ENCODE measurements at places on chromosomes 6 and 20.
A peak's percentile ranks its signal among the peaks of the same experiment; 100 is the strongest.

DNA sequence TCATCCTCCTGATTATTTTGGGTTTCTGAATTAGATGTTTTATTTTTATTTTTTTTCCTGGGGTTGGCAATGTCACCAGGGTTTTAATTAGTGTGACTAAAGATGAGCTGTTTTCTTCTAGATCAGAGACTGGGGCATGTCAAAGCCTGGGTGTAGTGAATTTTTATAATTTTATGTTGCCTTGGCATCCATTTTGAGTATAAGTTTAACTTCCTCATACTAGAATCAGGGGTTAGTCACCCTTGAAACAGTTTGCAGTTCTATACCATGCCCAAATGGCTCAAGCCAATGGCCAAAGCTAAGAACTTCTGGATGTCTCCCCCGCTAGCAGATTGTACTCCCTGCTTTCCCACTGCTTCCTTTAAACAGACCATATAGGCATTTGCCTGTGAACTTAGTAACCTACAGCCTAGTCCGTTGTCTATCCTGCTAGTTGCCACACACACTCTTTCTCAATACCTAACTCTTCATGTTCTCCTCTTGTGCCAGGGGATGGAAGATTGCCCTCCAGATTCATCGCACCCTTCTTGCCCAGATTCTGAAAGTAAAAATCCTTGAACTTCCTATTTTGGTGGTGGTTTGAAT lies 54.5 kb downstream of the KIAA0408 start:
- no peak for DNase-seq

GRCh38 chr20:57250607-57251343 lies 15.7 kb downstream of the BMP7 start:
- DNase-seq: no peak

DNA sequence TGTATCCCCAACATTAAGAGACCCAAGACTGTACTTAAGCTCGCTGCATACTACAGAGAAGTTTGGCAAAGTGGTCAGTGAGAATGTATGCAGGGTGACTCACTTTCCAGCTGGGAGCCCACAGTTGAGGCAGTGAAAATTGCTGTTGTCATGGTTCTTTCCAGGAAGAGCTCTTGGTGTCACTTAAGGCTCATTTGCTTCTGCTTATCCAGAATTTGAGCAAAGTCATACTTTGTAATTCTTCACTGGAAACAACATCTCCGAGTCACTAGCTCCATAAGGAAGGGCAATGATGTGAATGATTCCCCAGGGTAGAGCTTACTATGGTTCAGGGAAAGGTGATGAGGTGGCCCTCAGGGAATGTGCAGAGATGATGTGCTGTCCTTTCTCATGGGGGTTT lies 65.4 kb upstream of the FBXL4 start:
- peak; percentile 6 for DNase-seq

DNA sequence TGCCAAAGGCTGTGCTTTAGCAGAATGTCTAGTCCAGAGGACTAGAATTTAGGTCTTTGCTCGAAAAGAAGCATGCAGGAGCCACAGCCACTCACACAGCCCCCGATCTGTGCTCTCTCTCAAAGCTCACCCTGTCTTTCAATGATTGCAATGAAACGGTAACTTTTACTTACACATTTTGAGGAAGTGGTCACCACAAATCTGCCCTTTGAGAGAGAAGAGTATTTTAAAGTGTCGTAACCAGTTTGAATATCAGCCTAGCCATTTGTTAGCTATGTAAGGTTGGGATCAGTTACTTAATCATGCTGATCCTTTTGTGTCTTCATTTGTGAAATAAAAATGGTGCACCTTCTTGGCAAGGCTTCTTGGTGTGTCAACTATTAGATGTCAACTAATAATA lies 209.0 kb downstream of the TFAP2A start:
- DNase-seq: peak; percentile 52

DNA sequence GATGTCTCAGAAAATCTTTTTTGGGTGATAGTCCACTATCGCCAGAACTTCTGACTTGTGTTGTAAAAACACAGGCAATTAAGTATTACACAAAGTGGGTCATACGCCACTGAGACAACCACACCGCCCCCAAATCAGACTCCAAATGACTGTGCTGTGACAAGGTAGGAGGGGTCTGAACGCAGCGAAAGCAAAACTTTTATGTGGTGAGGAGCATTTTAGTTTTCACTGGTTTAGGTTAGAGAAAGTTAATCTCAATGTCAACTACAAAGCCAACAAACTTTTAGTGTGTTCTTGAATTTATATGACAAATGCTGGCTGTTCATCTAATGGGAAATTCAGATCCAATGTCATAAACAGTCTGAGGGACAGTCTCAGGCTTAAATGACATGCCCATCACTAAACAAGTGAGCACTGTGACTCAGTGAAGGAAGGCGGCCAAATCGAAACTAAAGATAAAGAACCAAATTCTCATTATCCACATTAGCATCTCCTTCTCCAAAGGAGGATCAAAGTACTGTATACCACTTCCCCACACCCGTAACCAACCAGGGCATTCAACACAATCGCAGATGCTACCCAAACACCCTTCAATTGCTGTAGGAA lies 186.7 kb downstream of the GJA10 start:
- DNase-seq: peak; percentile 24

DNA sequence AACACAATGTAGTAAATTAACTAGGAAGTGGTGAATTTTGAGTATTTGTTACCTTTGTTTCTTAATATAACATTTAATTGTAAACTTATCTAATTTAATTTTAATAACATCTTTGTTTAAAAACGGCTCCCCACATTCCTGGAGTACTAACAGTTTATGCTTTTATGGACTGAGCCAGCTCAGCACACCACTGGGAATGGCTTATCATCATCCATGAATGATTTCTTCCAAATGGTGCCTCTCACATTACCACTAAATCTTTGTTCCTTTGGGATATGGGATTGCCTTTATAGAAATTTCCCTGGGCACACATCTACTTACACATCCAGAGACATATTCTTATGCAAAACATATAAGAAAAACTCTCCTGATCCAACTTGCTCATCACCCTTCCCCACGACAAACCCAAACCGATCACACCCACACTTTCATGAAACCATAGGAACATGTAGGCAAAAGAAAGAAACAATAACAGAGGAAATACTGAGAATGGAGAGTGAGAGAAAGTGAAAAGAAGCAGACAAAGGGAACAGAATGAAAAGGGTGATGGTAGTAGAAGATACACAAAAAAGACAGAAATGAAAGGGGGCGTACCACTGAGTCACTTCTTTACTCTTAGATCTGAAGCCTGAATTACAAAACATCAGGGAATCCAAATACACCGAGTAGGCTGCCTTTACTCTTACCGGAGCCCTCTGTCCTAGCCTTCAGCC lies 58.5 kb upstream of the KCNK16 start:
- no peak for DNase-seq

DNA sequence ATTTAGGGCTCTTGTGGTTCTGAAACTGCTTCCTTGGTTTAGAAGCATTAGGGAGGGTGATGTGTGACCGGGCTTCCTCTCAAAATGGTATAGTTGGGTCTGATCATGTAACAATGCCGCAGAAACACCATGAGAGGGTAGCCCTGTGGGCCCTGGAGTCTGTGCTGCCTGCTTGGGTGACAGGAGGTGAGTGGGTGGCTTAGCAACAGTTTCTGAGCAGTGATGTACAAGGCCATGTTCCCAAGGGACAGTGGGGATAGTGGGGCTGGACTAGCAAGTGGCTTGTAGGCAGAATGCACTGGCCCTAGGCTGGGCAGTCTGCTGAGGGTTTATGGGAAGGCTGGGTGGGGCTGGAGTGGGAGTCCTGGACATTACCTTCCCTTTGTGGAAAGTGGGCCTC lies 106.9 kb upstream of the MYL9 start:
- DNase-seq: no peak
